ENCODE measurements at places on chromosomes 11 and 22. TPM values are rescaled to one million over a fixed set of nuclear protein-coding genes. Genes with fewer than 3 reads are reported as not detected.

Gene LMO2
- not detected for total RNA-seq

Gene TRIM49
- not detected for total RNA-seq

Gene LMO1
- total RNA-seq, result not detected

Gene ZNF215
- 0.11 TPM for total RNA-seq

Gene MAPK1
- total RNA-seq, result 48.6 TPM

Gene RCOR2
- total RNA-seq, result not detected

Gene GGT5
- 0.19 TPM for total RNA-seq

Gene GLYATL1B
- total RNA-seq, result not detected

Gene SYTL2
- total RNA-seq, result 12.1 TPM

GRCh38 chr11:1556278-1556902, 15.7 kb downstream of the DUSP8 start:
- no peak overlapping the region for H3K27ac ChIP-seq
- no peak overlapping the region for H3K4me3 ChIP-seq
- no peaks in the 10 kb centered on the region for H3K36me3 ChIP-seq
- ATAC-seq, result no peak
- no peaks in the 10 kb centered on the region for H3K4me1 ChIP-seq

- no peak overlapping the region for H3K27ac ChIP-seq
- no peak for ATAC-seq
- H3K27me3 ChIP-seq, result peaks cover 27% of the 10 kb centered on the region
- H3K36me3 ChIP-seq, result no peaks in the 10 kb centered on the region
- H3K4me1 ChIP-seq, result no peaks in the 10 kb centered on the region
- no peak overlapping the region for H3K4me3 ChIP-seq
Measured at GRCh38 chr22:22178992-22179391, 65.6 kb upstream of the VPREB1 start.

DNA sequence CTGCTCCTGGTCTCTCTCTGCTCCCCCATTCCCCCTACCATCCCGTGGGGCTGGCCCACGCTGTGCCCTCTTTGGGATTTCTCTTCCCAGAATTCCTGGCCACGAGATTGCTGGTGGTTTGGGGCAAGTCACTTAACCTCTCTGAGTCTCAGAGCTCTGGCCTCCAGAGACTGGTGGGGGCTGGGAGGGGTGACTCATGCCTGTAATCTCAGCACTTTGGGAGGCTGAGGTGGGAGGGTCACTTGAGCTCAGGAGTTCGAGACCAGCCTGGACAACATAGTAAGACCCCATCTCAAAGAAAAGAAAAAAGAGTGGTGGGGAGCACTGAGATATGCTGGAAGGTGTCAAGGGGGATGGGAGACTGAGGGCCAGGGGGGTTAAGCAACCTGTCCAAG, 18.3 kb downstream of the OTUB1 start:
- peaks cover 14% of the 10 kb centered on the region for H3K27me3 ChIP-seq
- no peak overlapping the region for H3K27ac ChIP-seq
- no peak overlapping the region for H3K4me3 ChIP-seq
- H3K4me1 ChIP-seq, result peaks cover 6% of the 10 kb centered on the region

- no peaks in the 10 kb centered on the region for H3K36me3 ChIP-seq
- peak overlapping the region; percentile 74 for H3K4me3 ChIP-seq
- ATAC-seq, result peak; percentile 92
- H3K4me1 ChIP-seq, result peaks cover 29% of the 10 kb centered on the region
- H3K27me3 ChIP-seq, result no peaks in the 10 kb centered on the region
Measured at GRCh38 chr11:75275581-75275980, 35.0 kb downstream of the TPBGL start.

GRCh38 chr11:61650781-61651571, 29.2 kb upstream of the DAGLA start:
- no peak for ATAC-seq
- H3K36me3 ChIP-seq, result no peaks in the 10 kb centered on the region
- H3K4me3 ChIP-seq, result no peak overlapping the region
- no peaks in the 10 kb centered on the region for H3K4me1 ChIP-seq

GRCh38 chr22:30634471-30635233, 929 bp upstream of the SLC35E4 start:
- H3K4me3 ChIP-seq, result peak overlapping the region; percentile 85
- peak; percentile 79 for ATAC-seq
- peaks cover 10% of the 10 kb centered on the region for H3K4me1 ChIP-seq
- H3K27me3 ChIP-seq, result no peaks in the 10 kb centered on the region

DNA sequence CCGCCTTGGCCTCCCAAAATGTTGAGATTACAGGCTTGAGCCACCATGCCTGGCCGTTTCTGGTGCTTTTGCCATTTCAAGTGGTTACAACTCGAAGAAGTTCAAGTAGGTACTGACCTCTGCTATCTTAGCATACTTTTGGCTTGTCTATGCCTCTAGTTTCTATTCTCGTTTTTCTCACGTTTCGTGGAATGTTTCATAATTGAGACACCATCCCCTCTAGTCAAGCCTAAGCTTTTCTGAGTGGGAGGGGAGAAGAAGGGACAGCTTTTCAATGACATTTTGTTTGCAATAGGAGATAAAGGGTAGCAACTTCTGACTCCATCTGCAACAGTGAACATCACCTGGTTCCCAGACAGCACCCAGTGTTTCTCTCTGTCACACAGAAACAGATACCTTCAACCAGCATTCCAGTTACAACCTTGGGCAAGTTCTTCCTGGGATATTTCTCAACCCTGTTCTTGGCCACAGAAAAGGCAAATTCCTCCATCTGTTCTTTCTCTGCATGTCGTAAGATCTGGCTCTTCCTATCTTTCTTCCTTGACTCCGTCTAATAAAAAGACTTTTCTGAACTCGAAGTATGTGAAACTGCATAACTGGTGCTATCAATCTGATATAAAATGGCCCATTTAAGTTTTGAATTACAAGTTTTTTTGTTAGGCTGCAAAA, 25.5 kb downstream of the DDI1 start:
- no peaks in the 10 kb centered on the region for H3K4me1 ChIP-seq
- H3K36me3 ChIP-seq, result no peaks in the 10 kb centered on the region
- H3K27ac ChIP-seq, result no peak overlapping the region

- no peaks in the 10 kb centered on the region for H3K36me3 ChIP-seq
- H3K27me3 ChIP-seq, result no peaks in the 10 kb centered on the region
- peak overlapping the region; percentile 5 for H3K27ac ChIP-seq
Measured at GRCh38 chr11:14567064-14567651, 47.0 kb upstream of the PSMA1 start.

GRCh38 chr11:42175203-42175602, 715.8 kb upstream of the LRRC4C start:
- H3K27ac ChIP-seq, result no peak overlapping the region
- H3K4me3 ChIP-seq, result no peak overlapping the region
- no peaks in the 10 kb centered on the region for H3K4me1 ChIP-seq
- H3K27me3 ChIP-seq, result no peaks in the 10 kb centered on the region

DNA sequence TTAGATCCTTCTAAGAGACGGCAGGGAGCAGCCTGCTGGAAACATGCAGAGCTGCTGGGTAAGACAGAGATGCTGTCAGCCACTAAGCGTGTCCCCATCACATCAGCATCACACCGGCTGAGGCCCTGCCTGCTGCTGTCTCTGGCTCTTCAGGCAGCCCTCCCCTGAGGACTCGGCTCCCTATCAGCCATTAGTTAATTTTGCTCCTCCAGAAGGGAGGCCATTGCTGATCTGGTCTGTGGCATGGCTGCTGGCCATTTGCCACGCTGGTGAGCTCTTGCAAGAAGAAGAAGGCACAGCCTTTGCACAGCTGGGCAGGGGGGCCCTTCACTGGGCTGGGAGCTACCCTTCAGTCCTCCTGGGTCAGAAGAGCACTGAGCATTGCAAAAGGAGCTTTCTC, 131.2 kb upstream of the PARVA start:
- no peak for ATAC-seq
- no peaks in the 10 kb centered on the region for H3K27me3 ChIP-seq
- H3K27ac ChIP-seq, result no peak overlapping the region
- peaks cover 95% of the 10 kb centered on the region for H3K36me3 ChIP-seq
- H3K4me3 ChIP-seq, result no peak overlapping the region

DNA sequence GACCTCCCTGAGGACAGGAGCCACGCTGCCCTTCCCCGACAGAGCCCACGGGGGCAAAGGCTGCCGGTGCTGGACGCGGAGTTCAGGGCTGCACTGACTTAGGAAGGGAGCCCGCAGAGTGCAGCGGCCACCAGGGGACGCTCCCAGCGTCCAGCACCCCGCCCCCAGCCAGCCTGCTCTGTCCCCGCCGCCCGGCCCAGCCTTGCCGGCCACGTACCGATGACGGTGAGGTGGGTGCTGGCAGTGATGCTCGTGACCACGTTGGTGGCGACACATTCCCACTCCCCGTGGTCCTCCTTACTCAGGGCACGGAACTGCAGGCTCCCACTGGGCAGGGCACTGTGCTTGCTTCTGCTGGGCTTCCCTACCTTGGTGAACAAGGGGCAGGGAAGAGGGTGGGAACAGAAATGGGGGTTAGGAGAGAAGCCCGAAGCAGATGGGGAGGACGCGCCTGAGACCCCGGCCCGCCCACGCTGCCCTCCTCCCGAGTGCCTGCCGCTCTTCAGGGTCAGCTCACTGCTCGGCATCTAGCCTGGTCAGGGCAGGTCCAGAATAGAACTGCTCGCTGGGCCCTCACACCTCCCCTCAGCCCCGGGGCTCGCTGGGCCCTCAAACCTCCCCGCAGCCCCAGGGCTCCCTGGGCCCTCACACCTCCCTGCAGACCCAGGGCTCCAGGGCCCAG, 25.9 kb downstream of the IGSF9B start:
- H3K36me3 ChIP-seq, result peaks cover 90% of the 10 kb centered on the region
- H3K27ac ChIP-seq, result peak overlapping the region; percentile 99
- ATAC-seq, result no peak
- H3K4me3 ChIP-seq, result no peak overlapping the region
- H3K4me1 ChIP-seq, result peaks cover 31% of the 10 kb centered on the region
- no peaks in the 10 kb centered on the region for H3K27me3 ChIP-seq

GRCh38 chr11:10646005-10646404, 47.5 kb downstream of the IRAG1 start:
- H3K4me3 ChIP-seq, result no peak overlapping the region
- no peak for ATAC-seq
- no peaks in the 10 kb centered on the region for H3K36me3 ChIP-seq
- peaks cover 6% of the 10 kb centered on the region for H3K4me1 ChIP-seq
- H3K27me3 ChIP-seq, result no peaks in the 10 kb centered on the region

DNA sequence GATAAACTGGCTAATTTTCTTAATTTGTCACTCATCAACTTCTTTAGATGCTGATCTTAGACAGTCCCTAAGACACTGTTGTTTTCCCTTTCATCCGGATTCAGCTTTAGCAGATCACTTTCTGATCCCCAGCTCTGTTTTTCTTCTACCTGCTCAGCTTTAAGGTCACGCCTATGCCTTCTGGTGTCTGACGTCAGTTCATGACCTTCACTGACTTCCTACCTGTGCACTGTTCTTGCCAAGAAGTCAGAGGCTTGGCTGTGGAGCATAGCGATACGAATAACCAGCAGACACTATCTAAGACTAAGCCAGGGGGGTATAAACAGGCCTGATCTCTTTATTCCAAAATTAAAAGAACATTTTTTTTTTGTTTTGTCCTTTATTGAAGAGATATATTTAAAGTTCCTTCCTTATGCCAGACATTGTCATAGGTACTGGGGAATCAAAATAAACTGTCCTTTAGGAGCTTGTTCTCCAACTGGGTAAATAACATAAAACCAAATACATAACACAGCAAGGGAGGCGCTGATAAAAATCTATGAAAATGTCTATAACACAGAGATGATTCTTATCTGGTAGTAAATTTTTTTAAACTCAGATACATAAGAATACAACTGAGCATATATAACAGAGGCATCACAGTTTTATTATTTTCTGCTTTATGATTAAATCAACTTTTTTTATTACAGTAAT, 352.2 kb upstream of the CTSC start:
- H3K36me3 ChIP-seq, result no peaks in the 10 kb centered on the region
- H3K4me3 ChIP-seq, result no peak overlapping the region
- peaks cover 7% of the 10 kb centered on the region for H3K27me3 ChIP-seq
- ATAC-seq, result no peak
- no peak overlapping the region for H3K27ac ChIP-seq

DNA sequence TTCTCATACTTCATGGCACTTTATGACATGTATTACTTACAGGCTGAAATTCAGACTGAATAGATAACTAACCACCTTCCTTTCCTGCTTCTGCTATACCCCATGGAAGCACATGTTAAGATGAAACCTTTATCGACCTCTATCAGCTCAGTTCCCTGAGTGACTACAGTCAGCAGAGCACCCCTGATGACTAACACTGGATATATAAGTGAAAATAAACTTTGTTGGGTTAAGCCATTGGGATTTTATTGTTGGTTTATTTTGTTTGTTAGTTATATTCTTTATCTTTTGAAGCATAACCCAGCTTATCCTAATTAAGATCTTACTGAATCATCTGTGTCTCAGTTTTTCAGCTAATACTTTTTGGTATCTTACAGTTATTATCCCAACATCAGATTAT, 23.0 kb upstream of the MAML2 start:
- H3K4me1 ChIP-seq, result no peaks in the 10 kb centered on the region
- H3K36me3 ChIP-seq, result peaks cover 76% of the 10 kb centered on the region
- no peak for ATAC-seq

DNA sequence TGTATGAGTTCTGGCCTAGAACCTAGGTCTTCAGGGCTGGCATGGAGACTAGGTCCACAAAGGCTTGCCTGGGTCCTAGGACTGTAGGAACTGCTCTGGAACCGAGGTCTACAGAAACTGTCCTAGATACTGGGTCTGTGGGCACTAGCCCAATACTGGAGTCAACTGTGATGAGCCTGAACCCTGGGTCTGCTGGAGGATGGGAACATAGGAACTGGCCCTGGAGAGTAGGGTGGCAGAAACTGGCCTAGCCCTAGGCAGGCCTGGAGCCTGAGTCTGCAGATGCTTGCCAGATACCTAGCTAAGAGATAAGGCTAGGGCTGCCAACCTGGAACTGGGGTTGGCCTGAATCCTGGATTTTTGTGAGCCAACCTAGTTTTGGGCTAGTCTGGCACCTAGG, 19.2 kb upstream of the GLYATL2 start:
- no peak for ATAC-seq
- peaks cover 42% of the 10 kb centered on the region for H3K27me3 ChIP-seq
- no peaks in the 10 kb centered on the region for H3K36me3 ChIP-seq
- H3K27ac ChIP-seq, result no peak overlapping the region
- no peaks in the 10 kb centered on the region for H3K4me1 ChIP-seq
- no peak overlapping the region for H3K4me3 ChIP-seq

DNA sequence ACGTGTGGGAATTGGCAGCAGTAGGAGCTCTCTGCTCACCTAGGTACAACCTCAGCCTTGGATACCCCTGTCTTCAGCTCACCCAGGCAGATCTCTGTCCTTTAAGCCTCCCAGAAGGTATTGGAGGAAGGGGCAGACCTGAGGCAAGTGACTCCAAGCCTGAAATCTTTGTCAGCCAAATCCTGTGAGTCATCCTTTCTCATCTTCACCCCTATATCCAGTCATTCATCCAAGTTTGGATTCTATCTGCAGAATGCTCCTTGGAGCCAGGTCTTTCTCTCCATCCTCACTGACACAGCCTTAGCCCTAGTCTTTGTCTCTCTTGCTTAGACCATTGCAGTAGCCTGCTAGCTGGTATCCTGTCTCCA, 10.4 kb upstream of the THY1 start:
- H3K27me3 ChIP-seq, result peaks cover 20% of the 10 kb centered on the region
- no peak overlapping the region for H3K4me3 ChIP-seq
- no peaks in the 10 kb centered on the region for H3K36me3 ChIP-seq
- H3K27ac ChIP-seq, result no peak overlapping the region
- H3K4me1 ChIP-seq, result no peaks in the 10 kb centered on the region
- no peak for ATAC-seq

GRCh38 chr11:16494918-16495691, 138.8 kb upstream of the SOX6 start:
- no peaks in the 10 kb centered on the region for H3K36me3 ChIP-seq
- H3K4me1 ChIP-seq, result no peaks in the 10 kb centered on the region
- H3K27ac ChIP-seq, result no peak overlapping the region
- no peaks in the 10 kb centered on the region for H3K27me3 ChIP-seq
- ATAC-seq, result no peak

Data from activated T-helper 17 cell treated with anti-CD3 and anti-CD28 coated beads, Interleukin-2, amount 50 U/mL, for 72 hours (primary cell).